Effector memory CD8-positive, alpha-beta T cell (primary cell): ENCODE measurements at places on chromosomes 4 and X.

DNA sequence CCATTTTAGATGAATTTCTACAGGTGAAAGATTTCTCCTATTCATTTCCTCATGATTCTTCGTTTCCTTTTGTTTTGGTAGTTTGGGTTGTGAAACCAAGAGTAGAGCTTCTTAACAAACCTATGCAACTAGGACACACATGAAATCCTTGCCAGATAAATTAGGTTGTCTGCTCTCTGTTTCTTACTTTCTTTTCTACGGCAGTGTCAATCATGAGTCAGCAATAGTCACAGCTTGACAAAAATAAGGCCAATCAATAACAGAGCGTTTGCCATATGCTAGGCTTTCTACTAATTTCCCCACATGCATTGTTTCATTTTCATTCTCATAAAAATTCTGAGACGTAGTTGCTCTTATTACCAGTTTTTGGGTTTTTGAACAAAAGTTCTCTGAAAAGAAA is 20.3 kb downstream of the CLRN2 start:
- no peak for DNase-seq
- H3K4me3 ChIP-seq, result no peak overlapping the region
- H3K27ac ChIP-seq, result no peak overlapping the region
- peaks cover 4% of the 10 kb centered on the region for H3K27me3 ChIP-seq

DNA sequence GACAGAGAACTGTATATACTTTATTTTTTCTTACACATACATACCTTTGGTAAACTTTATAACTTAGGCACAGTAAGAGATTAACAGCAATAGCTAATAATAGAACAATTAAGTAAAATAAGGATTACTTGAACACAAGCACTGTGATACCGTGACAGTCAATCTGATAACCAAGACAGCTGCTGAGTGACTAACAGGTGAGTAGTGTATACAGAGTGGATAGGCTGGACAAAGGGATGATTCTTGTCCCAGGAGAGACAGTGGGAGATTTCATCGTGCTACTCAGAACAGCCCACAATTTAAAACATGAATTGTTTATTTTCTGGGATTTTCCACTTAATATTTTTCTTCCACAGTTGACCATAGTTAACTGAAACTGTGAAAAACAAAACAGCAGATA is 411.8 kb downstream of the PPP1R2C start:
- no peak overlapping the region for H3K4me3 ChIP-seq
- H3K27ac ChIP-seq, result no peak overlapping the region
- DNase-seq, result no peak
- no peaks in the 10 kb centered on the region for H3K36me3 ChIP-seq

DNA sequence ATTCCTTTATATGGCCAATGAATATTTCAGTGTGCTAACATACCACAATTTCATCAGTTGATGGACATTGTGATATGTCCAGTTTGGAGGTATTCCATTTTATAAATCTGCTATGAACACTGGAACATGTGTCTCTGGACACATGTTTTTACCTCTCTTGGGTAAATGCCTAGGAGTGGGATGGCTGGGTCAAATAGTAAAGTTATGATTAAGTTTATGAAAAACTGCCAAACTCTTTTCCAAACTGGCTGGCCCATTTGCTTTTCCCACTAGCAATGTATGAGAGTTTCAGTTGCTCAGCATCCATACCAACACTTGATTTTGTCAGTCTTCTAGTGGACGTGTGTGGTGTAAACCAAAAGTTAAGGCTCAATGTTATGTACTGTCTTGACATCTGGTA is 40.5 kb downstream of the CEP44 start:
- H3K4me1 ChIP-seq, result no peaks in the 10 kb centered on the region
- DNase-seq, result no peak
- no peaks in the 10 kb centered on the region for H3K27me3 ChIP-seq

GRCh38 chr4:14917298-14917633 is 85.0 kb upstream of the CPEB2 start:
- no peaks in the 10 kb centered on the region for H3K4me1 ChIP-seq
- no peak for DNase-seq
- no peak overlapping the region for H3K4me3 ChIP-seq
- peaks cover 9% of the 10 kb centered on the region for H3K27me3 ChIP-seq
- H3K36me3 ChIP-seq, result no peaks in the 10 kb centered on the region

DNA sequence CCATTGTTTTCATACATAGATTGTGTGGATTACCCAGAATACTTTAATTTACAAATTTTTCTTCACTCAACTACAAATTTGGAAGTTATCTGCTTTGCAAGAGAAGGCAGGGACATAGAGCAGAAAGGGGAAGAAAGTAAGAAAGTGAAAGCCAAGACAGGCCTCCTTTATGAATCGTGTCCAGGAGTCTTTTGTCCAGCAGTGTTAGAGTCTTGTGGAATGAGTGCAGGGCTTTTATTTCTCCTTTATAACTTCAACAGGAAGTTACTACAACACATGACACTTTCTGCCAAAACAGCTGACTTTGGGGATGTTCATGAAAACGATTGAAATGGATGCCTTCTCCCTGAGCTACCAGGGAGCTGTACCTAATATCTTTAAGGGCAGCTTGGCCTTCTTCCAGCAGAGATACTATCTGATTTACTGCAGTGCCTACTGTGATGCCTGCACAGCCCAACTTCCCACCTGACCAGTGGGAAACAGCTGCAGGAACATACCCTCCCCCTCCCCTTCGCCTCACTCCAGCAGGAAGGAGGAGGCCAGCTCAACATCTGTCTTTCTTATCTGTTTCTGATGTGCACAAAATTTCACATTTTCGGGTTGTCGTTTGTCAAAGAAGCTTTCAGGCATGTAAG is 557.7 kb upstream of the SLIT2 start:
- H3K4me3 ChIP-seq, result no peak overlapping the region
- no peaks in the 10 kb centered on the region for H3K4me1 ChIP-seq
- H3K27ac ChIP-seq, result no peak overlapping the region

- no peak overlapping the region for H3K27ac ChIP-seq
- DNase-seq, result no peak
- peaks cover 9% of the 10 kb centered on the region for H3K27me3 ChIP-seq
- no peaks in the 10 kb centered on the region for H3K36me3 ChIP-seq
Measured at GRCh38 chrX:50779694-50780093, 34.3 kb downstream of the SHROOM4 start.

GRCh38 chrX:21469071-21469470 is 94.9 kb downstream of the CNKSR2 start:
- H3K36me3 ChIP-seq, result no peaks in the 10 kb centered on the region
- no peaks in the 10 kb centered on the region for H3K27me3 ChIP-seq
- H3K27ac ChIP-seq, result no peak overlapping the region
- H3K4me1 ChIP-seq, result no peaks in the 10 kb centered on the region

GRCh38 chr4:106584337-106584989 is 215.9 kb upstream of the GIMD1 start:
- H3K27ac ChIP-seq, result no peak overlapping the region
- H3K4me1 ChIP-seq, result no peaks in the 10 kb centered on the region
- no peak overlapping the region for H3K4me3 ChIP-seq
- DNase-seq, result no peak

DNA sequence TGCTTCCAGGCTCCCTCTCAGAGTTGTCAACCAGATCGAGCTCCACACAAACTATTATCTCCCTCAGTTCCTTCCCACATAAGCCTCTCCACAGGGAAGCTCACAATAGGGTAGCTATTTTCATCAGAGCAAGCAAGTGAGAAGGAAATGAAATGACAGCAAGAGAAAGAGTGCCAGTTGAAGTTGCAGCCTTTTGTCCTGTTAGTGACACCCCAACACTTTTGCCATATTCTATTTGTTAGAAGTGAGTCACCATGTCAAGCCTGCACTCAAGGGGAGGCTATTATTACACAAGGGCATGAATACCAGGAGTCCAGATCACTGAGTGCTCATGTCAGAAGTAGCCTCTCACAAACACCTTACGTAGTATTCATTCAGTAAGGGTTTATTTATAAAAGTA is 266.3 kb upstream of the NOCT start:
- H3K4me3 ChIP-seq, result no peak overlapping the region
- no peaks in the 10 kb centered on the region for H3K4me1 ChIP-seq
- no peak overlapping the region for H3K27ac ChIP-seq
- no peaks in the 10 kb centered on the region for H3K36me3 ChIP-seq
- no peaks in the 10 kb centered on the region for H3K27me3 ChIP-seq

DNA sequence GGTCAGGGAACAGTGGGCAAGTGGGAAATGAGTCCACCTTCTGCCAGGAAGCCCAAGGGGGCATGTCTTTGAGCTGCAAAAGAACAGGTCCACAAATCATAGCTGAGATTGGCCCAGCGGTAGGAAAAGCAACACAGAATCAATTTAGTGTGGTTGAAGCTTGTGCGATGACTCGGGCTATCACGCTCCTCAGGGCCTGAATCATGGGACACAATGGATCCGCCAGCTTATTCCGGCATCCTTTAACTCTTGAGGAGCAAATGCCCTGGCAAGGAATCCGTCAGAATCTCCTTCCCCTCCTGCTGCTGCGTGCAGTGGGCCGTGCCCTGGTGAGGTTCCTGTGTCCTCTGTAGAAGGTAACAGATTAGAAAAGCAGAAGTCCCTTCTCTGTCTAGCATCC is 98.0 kb downstream of the RELL1 start:
- H3K4me1 ChIP-seq, result no peaks in the 10 kb centered on the region
- no peak overlapping the region for H3K4me3 ChIP-seq
- no peaks in the 10 kb centered on the region for H3K36me3 ChIP-seq

GRCh38 chrX:149937871-149938426 is 342 bp downstream of the EOLA2 start:
- peaks cover 6% of the 10 kb centered on the region for H3K4me1 ChIP-seq
- peak; percentile 16 for DNase-seq
- peak overlapping the region; percentile 98 for H3K27ac ChIP-seq
- H3K27me3 ChIP-seq, result no peaks in the 10 kb centered on the region

DNA sequence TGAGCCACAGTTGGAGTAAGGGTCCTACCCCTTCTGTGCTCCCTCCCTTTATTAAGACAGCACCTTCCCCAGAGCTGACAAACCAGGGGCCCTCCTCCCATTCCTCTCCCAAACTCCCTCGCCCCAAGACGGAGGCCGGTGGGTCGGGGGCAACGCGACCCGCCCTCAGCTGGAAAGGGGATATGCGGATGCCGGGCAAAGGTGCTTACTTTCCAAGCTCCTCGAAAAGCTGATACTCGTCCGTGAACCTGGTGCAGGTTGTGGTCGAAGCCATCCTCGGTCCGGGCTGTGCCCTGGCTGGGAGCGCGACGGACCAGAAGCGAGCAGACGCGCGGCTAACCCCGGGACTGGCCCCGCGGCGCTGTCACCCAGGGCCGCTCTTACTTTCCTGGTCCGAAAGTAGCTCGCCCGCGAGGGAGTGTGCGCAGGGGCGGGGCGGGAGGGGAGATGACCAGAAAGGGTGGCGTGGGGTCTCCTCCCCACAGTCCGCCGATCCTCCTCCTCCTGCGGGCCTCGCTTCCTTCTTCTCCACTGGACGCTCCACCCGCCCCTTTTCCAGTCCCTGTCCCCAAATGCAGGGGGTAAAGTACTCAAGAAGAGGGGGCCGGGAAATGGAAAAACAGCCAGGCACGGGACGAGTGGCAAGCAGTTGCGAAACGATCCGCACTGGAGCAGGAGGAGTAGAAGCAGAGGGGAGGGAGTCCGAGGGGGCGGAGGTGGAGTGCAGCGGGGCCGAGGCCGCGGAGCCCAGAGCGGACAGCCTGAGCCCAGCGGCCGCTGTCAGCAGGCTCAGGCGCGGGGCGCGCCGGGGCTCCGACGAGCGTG is 531 bp downstream of the CAMK2D start:
- no peak for DNase-seq
- H3K36me3 ChIP-seq, result peaks cover 38% of the 10 kb centered on the region
- no peaks in the 10 kb centered on the region for H3K27me3 ChIP-seq
- peak overlapping the region; percentile 86 for H3K4me3 ChIP-seq

DNA sequence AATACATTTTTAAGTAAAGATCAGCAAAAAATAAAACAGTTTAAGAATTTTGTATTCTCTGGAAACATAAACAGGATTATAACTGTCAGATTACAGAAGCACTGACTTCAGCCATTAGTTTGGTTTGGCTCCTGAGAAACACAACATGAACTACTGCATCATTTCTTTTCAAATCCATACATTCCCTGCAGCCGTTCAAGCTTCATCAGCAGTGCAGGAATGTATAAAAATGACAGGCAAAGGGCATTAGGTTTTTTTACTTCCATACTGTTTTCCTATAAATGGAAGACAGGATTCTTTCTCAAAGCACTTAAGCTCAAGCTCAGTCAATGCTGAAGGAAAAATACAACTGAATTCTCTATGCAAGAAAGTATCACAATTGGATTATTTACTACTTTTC is 4.2 kb upstream of the MAB21L2 start:
- no peak for DNase-seq
- no peak overlapping the region for H3K27ac ChIP-seq
- H3K4me1 ChIP-seq, result peaks cover 9% of the 10 kb centered on the region
- H3K27me3 ChIP-seq, result no peaks in the 10 kb centered on the region
- H3K36me3 ChIP-seq, result peaks cover 11% of the 10 kb centered on the region
